ENCODE measurements at places on chromosomes 11 and 22.

DNA sequence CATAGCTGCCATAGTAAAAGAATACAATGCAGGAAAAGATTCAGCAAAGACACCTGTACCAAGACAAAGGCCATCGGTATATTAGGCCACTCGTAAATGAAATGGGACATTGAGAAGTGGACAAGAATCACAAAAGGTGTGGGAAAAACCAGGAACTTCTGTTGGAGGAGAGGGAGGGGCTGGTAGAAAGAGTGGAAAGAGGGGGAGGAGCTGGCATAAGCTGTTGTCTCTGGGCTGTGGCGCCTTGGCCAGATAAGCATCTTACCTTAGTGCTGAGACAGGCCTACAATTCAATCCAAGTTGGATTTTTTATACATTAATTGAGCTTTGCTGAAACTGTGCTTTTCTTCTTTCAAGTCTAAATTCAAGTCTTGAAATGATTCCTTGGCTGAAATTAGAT is 37.1 kb downstream of the ZNF202 start:
- no peak for DNase-seq

DNA sequence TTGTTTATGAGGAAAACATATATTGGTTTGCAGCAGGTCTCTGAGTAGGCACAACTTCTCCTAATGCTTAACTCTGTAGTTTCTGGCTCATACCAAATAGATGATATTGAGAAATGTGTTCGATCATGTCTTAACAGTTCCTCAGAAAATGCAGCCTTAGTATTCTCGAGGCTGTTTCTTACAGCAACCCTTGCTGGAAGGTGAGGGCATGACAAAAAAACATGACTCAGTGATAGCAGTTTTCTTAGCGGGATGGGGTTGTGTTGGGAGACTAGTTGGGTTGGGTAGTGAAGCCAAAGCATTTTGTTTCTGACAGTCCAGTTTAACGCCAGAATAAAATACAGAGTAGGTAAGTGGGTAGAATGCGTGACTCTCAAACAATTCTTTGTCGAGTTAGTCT is 94.7 kb upstream of the PARVA start:
- DNase-seq, result no peak

- DNase-seq, result no peak
Measured at GRCh38 chr11:69120096-69120875, 35.4 kb upstream of the SMIM38 start.

- DNase-seq, result no peak
Measured at GRCh38 chr11:74678591-74679512, 52.4 kb downstream of the CHRDL2 start.

DNA sequence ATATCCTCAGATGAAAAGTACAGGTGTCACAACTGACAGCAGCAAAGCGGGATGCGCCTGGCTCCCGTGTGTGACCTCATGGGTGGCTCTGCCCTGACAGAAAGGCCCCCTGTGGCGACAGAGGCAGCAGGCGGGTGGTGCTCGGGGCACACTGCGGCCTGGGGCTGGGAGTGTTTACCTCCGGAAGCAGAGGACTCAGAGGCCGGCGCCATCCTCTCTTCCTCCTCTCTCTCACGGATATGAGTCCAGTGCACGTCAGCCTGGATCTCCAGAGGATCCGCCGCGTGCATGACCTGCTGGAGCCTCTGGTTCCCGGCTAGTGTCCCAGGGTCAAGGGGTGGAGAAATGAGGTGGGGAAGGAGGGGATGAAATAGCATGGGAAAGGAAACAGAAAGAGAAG is 53.2 kb upstream of the BID start:
- no peak for DNase-seq

- DNase-seq, result no peak
Measured at GRCh38 chr11:19713196-19714021, 772 bp downstream of the NAV2 start.

DNA sequence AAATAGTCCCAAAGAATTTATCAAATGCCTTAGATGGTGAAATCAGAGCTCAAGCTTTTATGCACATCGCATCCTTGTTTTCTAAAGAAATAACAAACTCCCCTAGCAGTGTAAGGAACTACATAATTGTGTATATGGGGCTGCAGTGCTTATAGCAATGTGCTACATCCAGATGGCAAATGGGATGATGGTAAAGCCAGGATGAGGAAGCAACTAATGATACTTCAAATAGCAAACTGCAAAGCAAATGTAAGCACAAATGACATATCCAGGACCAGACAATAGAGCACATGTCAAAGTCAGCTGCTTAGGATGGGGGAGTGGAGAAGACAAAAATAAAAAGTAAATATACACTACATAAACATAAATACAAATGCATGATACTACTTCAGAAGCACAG is 425.9 kb downstream of the OPCML start:
- no peak for DNase-seq

- no peak for DNase-seq
Measured at GRCh38 chr22:46607483-46608114, 12.6 kb upstream of the GRAMD4 start.

DNA sequence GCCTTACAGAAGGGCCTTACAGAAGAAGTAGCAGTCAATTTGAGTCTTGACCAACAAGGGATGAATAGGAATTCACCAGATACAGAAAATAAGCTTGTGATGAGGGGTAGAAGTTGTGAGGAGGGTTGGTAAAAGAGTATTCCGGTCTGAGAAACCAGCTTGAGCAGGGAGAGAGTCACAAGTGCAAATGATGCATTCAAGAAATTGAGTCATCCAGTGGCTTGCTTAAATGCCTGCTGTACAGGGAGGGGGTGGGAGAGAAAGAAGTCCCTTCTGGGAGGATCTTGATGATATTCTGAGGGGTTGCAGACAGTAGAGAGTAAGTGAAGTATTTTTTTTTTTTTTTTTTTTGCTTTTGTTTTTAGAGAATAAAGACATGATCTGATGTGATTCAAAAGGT is 9.2 kb downstream of the CCKBR start:
- no peak for DNase-seq

DNA sequence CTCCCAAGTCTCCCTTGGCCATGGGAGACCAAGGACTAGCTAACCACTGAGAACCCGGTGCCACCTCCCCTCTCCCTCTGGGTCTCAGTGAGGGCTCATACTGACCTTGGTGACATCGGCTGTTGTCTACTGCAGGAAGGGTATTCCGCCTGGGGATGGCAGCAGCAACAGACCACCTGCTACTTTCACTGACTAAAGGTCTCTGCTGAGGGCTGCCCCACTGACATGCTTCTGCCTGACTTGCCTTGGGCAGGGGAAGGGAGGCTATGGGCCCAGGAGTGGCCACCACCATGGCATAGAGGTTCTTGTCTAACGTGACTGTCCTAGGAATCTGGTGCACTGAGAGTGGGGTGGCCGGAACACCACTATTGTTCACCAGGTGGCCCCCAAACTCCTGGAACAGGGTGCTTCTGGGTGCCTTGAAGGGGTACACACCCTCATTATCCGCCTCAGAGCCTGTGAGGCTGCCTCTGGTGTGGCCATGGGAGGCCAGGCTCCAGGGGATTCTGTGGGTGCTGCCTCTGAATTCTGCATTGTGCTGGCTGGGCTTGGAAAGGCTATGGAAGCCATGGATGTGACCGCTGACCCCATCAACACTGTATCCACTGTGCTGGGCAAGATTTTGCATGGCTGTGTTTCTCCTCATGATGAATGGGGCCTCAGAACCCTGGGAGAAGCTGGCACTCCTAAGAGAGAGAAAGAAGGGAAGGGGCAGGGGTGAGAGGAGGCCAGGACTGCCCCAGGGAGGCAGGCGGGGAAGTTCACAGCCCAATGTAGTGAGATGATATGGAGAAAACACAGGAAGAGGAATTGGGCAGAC is 38.3 kb downstream of the GAB4 start:
- no peak for DNase-seq

GRCh38 chr11:72643547-72643946 is 30.7 kb downstream of the PDE2A start:
- peak; percentile 35 for DNase-seq

DNA sequence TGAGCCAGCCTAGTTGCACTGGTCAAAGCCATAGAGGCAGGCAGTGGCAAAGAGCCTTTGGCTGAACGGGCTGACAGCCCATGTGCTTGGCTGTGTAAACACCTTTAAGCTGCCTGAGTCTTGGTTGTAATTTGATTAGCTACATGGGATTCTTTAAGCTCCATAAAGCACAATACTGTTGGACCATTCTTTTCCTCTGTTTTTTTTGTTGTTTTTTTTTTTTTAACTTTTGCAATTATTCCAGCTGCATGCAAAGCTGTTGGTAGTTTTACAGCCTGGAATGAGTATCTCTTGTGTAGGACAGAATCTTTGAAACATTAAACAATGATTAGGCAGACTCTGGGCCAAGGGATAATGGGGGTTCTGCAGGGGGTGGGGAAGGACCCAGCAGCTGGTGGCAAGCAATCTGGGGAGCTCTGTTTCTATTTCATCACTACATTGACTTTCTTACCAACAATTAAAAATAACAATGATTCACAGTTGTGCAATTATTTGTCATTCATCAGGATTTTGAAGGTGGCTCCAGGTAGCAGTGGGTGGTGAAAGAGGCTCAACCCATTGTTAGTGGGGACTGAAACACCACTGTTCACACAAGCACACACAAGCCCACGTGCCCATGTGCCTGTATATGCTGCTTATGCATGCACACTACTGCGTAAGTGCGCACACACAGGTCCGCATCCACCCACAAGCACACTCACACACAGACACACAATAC is 69.5 kb upstream of the CSNK2A3 start:
- no peak for DNase-seq

DNA sequence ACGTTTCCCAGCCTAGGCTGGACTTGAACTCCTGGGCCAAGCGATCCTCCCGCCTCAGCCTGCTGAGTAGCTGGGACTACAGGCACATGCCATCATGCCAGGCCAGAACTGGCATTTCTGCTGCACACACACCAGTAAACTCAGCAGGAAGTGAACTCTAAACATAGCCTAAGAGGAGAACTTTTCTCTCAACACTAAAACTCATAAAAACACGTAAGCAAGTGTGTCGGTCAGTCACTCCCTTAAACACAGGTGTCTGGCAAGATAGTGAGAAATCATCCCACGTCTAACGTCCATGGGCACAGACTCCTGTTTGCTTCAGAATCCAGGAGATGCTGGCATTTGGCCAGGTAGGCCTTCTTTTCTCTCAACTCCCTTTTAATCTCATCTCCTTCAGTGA is 104.8 kb downstream of the RPL27A start:
- DNase-seq, result no peak

- no peak for DNase-seq
Measured at GRCh38 chr22:25880524-25880923, 138.5 kb downstream of the MYO18B start.

GRCh38 chr11:102473543-102473942 is 21.0 kb upstream of the TMEM123 start:
- DNase-seq, result no peak

GRCh38 chr22:31055635-31056159 is 25.4 kb upstream of the SMTN start:
- DNase-seq, result peak; percentile 80

- DNase-seq, result peak; percentile 71
Measured at GRCh38 chr22:44338177-44338810, 25.5 kb upstream of the SHISAL1 start.

DNA sequence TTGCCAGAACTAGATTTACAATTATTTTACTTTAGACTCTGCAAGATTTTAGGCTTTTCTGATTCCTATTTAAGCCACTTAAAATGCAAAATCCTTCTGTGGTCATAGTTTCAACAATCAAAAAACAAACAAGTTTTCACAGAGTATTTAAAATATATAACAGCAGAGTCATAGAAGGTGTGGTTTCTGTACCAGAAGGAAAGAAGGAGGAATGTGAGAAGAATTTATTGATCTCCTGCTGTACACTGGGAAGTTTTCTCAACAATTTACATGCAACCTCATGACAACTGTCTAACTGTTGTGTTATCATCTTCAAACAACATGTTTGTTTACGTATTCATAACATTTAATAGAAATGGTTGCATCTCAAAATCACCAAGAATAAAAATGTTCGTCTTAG is 102.3 kb upstream of the CEP126 start:
- DNase-seq, result no peak

DNA sequence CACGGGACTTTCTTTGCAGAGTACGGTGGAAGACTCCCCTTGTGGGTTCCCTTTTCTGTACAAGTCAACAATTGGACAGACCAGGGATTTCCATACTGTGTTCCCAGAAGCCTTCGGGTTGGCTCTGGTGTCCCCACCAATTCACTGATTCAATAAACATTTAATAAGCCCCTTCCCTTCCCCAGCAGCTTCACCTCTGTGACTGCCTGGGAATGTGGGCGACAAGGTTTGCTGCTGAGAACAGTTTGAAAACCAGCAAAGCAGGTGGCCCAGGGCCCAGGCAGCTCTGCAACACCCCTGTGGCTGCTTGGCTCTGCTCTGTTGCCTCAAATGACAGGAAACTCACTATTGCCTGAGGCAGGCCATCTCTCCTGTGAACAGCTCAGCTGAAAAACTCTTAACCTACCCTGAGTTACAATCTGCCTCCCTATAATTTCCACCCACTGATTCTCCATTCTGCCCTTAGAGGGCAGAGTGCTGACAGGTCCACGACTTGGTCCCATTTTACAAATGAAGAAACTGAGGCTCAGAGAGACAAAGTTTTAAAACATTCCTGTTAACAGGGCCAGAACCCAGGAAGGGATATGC is 10.4 kb downstream of the ADORA2A start:
- DNase-seq, result no peak

DNA sequence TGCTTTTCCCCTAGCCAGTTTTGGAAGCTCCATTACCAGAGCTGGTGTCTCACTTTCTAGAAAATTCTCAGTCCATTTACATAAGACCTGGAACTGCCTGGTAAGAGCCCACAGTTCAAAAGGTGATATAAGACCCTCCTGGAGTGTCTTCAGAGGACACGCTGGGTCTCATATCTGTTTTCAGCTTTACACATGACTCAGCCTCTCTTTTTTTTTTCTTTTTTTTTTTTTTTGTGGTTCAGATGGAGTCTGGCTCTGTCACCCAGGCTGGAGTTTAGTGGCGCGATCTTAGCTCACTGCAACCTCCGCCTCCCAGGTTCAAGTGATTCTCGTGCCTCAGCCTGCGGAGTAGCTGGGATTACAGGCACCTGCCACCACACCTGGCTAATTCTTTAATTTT is 30.7 kb downstream of the WEE1 start:
- DNase-seq, result no peak

GRCh38 chr11:96394773-96395172 is 5.0 kb downstream of the JRKL start:
- no peak for DNase-seq

DNA sequence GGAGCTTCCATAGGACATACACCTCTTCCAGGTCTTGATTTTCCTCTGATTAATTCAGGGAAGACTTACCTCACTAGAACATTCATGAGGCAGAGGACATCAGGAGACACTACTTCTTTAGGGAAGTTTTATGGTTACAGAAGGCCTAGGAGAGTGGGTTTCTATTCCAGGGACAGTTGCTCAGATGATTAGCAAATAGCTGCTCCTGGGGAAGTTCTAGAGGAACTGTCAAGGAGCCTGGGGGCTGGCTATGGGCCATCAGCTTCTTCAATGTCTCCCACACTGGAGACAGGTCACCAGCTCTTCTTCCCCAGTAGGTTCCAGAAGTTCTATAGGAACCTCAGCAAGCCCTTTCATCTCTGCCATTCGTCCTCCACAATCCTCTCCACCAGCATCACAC is 11.5 kb upstream of the OR10A5 start:
- no peak for DNase-seq

Measured in myocyte (in vitro differentiated cells).